ENCODE measurements at places on chromosomes 13 and 19.

DNA sequence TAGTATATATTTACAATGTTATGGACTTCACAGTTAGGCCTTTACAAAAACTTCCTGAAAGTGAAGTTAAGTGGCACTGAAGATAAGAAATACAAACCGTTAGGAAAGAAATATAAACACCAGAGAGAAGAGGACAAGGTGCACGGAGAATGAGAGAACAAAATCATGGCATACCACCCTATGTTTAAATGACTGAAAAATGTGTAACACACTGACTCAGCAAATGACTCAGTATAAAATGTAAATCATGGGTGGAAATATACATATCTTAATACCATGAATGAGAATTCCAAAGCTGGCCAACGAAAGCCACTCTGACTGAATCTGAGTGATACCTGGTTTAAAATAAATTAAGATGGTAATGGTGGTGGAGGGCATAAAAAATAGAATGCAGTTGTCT is 260.8 kb downstream of the DNAJC15 start:
- no peak for DNase-seq

DNA sequence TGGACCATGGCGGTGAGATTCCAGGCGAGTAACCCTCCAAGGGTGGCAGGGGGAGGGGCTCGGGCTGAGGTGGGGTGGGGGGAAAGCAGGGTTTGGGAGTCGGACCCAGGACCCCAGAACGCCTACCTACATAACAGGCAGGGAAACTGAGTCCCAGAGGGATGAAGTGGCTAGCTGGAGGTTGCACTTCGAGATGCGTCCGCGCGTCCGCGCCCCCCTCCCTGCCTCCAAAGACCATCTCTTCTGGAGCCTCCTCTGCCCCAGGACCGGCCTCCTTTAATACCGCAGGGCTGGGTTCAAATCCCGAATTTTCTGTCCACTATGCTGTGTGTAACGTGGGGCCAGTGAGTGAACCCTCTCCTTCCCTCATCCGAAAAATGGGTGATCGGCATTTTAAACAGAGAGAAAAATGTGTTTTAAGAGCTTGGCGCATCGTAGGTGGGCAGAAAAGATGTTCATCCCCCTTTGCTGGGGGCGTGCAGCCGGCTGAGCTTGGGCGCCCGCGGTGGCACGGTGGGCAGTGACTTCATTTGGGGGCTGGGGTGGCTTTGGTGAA is 13.8 kb downstream of the TJP3 start:
- DNase-seq = no peak

DNA sequence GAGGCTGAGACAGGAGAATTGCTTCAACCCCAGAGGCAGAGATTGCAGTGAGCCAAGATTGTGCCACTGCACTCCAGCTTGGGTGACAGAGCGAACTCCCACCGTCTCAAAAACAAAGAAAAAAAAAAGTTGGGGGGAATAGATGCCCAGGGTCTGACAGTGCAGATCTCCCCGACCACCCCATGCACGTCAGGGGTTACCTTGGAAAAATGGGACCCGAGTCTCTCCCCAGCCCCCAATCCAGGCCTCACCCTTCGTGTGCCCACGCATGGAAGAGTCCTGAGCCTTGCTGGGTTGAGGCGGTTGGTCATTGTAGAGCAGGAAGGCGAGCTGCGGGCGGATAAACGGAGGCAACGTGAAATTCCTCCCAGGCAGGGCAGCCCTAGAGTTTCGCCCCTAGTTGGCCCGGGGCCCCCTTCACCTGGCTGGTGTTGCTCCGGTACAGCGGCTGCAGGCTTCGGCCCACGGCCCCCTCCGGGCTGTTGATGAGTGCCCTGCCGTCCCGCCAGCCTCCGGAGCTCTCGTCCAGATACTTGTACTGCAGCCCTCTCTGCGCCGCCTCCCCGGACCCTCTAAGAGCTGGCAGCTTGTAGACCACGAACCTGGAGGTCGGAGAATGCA is 588 bp downstream of the DNASE2 start:
- DNase-seq = no peak

GRCh38 chr13:108225440-108225839 is 7.2 kb downstream of the ABHD13 start:
- DNase-seq = no peak

GRCh38 chr13:96662036-96662435 is 332.2 kb downstream of the OXGR1 start:
- DNase-seq = no peak

DNA sequence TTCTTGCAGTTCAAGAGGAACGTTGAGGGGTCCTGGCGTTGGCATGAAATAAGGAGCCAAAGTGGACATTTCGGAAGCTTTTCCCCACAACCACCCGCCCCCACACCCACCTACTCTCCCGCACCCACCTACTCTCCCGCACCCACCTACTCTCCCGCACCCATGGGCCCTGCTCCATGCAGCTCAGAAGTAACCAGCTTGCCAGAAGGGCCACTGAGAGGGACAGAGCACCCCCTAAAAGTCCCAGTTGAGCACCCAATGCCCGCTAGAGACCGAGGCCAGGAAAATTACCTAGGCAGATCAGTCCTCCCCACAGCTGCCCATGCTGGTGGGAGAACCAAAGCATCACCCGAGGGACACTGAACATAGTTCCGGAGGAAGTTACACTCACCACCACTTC is 11.8 kb downstream of the VSTM2B start:
- DNase-seq = no peak

DNA sequence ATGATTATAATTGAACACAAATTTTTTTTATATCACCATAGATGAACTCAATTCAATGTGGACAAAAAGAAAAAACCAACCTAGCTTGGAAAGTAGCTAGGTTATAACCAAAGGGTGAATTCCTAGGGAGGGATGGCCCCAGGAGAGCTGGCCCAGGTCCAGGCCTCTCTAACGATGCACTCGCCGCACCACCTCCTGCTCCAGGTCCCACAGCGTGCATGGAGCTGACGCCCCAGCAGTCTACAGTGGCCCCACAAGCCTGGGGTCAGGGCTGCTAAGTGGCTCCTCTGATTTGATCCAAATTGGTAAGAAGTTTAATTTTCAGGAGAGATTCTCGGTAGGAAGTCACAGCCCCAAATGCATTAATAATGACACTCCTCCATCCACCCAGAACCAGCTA is 48.8 kb downstream of the TSHZ3 start:
- no peak for DNase-seq
